ENCODE measurements at places on chromosomes 11 and 22.

GRCh38 chr22:24117942-24118341 lies 63.3 kb upstream of the SUSD2 start:
- DNase-seq: no peak

GRCh38 chr11:103315248-103315647 lies 206.0 kb downstream of the DYNC2H1 start:
- DNase-seq: no peak

GRCh38 chr22:46734830-46735453 lies 3.1 kb downstream of the CERK start:
- DNase-seq: no peak

DNA sequence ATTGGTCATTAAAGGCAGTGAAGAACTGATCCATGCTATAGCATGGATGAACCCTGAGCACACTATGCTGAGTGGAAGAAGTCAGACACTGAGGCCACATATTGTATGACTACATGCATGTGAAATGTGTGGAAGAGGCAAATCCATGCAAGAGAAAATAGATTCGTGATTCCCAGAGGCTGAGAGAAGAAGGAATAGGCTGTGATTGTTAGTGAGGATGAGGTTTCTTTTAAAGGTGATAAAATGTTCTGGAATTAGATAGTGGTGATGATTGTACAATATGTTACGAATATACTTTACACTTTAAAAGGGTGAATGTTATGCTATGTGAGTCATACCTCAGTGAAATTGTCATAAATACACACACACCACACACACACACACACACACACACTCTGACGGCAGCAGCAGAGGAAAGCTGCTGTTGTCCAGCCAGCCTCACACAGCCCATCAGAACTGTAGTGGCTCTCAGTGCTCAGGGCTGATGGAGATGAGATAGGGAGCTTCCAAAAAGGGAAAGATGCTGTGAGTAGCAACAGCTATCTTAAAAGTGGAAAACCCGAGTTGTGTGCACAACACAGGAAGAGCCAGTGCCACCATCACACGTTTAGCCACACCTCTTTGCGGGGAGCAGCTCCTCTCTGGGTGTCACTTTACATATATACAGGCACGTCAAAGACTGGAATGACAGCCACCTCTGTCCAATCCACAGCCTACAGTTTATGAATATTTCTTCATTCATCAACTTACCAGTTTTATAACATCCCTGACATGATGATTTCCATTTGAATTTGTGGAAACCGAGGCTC lies 153.0 kb downstream of the SPATA19 start:
- DNase-seq: no peak

- DNase-seq: no peak
Measured at GRCh38 chr11:71999362-71999761, 653 bp downstream of the IL18BP start.

DNA sequence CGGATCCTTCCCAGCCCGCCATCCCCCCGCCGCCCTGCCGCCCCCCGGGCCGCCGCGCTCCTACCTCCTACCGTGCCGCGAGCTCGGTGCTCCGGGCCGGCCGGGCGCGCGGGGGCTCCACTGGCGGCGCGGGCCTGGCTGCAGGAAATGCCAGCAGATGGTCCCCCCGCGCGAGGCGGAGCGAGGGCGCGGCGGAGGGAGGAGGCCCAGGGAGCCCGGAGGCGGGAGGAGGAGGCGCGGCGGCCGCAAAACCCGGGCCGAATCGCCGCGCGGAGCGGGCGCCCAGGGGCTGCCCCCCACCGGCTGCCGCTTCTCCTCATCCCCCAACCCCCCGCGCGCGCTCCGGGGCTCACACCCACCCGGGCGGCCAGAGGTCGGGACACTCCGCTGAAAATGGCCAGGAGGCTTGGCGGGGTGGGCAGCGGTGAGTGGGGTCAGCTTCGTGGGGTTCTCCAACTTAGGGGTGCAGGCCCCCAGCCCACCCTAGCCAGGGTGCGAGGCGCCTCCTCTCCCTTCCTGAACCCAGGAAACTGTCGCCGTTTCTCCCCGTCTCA lies at the start of gene OSBPL5:
Gene OSBPL5 (minus strand): TSS at position 159 of the 554 bp plus-strand sequence. CDS start 36,162 bp downstream, outside the sequence.
- DNase-seq: no peak

GRCh38 chr11:82873919-82874333 lies 26.3 kb downstream of the PRCP start:
- no peak for DNase-seq

- DNase-seq: no peak
Measured at GRCh38 chr22:31537019-31537535, 40.7 kb downstream of the SFI1 start.

- DNase-seq: no peak
Measured at GRCh38 chr11:134529212-134530096, 117.4 kb upstream of the B3GAT1 start.

DNA sequence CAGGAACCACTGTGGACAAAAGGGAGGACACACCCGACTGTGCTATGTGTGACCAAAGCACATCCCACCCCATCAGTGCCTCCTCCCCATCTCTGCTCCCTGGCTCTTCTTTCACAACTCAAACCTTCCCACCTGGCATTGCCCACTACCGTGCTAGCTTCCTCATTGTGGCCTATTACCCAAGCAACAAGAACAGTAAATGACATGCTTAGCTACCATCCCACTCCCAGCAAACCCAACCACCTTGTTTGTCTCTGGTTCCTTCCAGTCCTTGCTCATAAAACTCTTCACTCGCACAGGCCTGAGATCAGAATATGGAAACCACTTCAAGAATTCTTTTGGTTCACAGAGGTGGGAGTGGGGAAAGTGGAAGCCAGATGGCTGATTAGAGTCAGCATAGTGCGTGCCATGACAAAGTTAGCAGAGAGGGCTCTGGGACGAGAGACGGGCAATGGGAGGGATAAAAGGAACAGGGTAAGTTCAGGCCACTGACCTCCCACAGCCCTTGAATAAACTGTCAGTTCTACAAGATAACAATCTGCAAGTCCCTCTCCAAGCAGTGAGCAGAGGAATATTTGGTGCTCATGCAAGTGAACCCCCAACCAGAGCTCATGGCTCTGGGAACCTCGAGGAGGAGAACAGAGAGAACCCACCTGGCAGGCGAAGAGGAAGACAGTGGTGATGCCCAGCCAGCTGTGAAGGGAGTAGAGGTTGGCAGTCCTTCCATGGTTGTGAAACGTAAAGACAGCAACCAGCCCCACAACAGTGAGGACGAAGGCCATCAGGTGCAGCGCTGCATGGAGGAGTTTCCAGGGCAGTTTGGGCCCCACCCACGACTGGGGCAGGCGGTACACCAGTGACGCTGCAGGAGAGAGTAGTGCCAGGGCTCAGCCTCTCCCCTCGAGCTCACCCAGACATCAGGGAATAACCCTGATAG lies 8.3 kb downstream of the CYB561A3 start:
- no peak for DNase-seq

Measured in GM18507 (cell line).